ENCODE measurements at places on chromosomes 5 and 9.

DNA sequence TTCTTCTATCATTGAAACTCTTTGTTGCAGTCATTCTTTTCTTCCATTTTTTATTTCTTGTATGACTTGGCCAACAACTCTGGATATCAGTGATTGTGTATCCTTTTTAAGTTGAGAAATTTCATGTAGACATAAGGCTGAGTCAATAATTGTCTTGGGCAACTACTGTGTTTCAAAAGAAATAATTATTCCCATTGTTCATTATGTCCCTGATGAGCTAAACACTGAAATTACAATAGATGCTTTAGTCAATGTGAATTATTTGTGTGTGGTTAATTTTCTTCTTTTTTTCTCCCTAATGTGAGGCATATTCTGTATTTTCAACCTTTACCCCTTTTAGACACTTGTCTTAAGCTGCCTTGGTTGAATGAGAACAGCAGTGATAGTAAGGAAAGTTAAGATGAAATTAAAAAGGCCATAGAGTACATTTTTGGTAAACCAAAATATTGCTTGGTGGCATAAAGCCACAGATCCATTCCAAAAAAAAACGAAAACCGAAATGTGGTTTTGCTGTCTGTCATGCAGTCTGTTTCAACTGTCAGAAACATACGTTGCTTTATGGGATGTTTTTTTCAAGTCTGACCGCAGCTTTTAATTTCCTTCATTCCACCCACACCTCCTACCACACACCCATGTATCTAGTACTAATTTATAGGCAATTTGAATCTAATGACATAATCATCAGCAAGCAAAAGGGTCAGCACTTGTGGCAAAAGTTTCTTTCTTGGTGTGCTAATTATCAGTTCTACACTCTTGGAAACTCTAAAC lies 21.1 kb downstream of the TLE4 start:
- DNase-seq: no peak

GRCh38 chr5:173311818-173312585 lies 16.2 kb downstream of the STC2 start:
- no peak for DNase-seq

DNA sequence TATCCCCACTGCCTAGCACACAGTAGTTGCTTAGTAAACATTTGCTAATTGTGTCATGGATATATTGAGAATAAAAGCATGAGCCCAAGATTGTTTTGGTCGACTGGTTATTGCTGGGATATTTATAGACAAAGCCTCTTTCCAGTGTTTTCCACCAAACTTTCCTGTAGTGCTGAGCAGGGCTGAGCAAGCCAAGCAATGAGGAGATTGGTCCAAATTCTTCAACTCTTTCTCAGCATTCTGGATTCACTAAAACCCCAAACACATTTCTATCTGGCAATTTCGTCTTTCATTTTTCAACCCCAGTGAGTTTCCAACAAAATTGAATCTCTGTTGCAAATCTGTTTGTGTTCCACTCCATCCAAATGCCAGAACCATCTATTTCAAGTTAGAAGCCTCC lies 31.9 kb upstream of the TARS1 start:
- no peak for DNase-seq

DNA sequence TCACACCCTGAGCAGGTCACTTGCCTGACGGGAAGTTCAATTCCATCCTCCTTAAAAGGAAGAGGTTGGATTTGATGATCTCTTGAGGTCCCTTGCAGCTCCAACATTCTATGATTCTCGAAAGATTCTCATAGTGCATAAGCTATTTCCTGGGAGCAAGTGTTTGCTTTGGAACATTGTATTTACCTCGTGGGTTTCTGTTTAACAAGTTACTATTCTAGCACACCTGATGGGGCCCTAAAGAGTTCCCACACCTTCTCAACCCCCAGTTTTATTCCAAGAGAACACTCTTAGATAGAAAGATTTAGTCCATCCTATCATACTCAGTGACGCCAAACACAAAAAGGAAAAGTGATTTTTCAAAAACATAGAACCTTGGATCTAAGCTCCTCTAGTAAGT lies 23.4 kb downstream of the NR4A3 start:
- DNase-seq: no peak

- DNase-seq: no peak
Observed at GRCh38 chr9:13428766-13429165, 149.3 kb upstream of the MPDZ start.

DNA sequence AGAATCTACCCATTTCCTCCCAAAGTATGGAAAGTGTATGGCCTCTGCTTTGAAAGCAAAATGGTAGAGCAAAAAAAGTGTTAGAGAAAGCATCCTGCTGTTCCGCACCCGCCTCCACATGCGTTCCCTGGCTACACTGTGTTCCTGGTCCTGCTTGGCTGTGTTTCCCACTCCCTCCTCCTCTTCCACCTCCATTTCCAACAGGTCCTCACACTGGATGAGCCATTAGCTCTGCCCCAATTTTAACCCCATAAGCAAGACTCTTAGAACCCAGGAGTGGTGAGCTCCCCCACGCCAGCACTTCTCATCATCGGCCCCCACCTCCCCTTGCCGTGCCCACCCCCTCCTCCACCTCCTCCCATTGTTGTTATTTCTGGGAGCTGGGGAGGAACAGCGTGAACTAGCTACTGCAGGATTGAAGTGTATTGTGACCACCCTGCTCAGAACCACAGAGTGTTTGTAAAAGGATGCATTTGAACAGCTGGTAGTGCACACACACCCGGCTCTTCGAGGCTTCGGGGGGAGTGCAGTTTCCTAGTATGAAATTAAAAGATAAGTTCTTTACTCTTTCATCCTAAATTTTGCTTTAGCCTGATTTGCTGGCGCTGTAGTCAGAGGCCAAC lies 120.0 kb downstream of the PDZD2 start:
- DNase-seq: no peak

DNA sequence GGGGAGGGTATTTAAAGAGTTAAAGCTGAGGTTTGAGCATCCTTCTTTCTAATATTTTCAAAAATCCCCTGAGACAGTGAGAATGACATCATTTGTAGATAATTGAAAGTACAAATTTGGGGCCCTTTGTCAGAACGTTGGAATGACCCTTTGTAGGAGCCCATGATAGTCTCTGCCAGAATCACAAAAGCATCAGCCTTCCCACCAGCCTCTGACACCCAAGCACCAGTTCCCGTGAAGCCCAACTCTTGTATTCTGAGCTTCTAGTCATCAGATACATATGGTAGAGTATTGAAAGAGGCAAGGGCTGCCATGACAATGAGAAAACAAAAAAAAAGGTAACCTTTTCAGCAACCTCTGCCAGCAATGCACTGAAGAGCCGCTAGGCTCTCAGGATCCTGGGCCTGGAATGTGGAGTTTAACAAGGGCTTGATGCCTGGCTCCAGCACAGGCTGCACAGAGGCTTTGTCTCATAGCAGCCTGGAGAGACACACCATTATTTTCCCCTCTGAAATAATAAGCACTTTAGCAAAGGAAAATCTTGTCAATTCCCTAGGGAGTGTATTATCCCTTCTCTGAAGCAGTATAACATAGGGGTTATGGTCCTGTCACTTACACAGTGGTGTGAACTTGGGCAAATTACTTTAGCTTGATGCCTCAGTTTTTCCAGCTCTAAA lies 114.4 kb downstream of the ZNF608 start:
- no peak for DNase-seq

DNA sequence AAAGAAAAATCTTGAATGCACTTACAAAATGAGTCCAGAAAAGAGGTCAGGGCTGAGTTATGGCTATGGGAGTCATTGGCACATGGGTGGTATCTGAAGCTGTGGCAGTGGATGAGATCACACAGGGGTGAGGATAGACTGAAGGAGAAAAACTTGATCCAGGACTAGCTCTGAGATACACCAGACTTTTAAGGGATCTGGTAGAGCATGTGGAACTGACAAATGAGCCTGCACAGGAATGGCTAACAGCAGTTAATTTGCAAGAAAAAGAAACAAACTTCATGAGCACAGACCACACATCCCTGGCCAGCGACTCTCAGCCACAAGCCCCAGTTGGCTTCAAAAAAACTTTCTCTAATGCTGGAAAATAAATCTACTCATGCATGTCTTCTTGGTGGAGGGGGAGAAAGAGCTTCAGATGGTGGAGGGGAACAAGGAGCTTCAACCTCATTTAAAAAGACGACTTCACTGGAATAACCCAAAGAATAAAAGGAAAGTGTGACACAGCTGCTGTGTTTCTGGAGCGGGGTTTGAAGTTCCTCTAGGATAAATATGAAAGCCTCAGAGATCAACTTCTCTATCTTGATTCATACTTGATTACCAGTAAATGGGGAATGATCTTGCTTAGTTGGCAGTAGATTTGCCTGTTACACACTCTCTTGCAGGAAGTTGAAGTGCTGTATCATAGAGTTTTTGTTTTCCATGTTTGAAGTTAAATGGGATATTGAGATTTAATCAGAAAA lies 33.6 kb downstream of the TNFAIP8 start:
- DNase-seq: no peak

DNA sequence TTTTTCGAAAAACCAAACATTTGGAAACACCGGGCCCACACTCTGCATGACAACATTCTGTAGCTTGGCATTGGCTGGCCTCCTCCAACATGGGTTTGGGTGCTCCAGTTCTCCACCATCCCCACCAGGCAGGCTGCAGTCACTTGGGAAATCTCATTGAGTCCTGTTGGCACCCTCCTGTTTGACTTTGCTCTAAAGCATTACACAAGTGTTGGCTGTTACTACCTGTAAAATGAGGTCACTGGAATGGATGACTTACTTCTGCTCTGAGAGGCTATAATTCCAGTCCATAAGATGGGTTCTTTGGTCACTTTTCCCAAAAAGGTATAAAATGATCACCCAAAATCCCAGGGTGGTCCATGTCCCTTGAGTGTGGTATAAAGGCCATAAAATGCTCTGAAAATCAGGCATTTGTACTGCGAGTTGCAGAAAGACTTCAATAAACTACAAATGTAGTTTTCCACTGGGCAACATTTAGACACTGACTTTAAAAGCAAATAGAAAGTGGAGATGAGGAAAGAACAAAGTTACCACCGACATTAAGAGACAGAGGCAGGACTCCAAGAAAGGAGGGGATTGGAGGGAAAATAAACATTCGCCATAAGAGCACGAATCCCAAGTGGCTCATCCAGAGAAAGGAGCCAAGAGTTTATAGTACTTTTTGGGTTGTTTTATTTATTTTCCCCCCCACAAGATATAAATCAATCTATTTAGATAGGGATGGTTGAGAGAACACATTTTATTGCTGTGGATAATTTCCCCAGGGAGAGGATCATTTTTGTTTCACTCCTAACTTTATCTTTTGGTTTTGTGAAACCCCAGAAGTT lies 295.1 kb downstream of the TLE1 start:
- DNase-seq: no peak

GRCh38 chr5:127409246-127409917 lies 108.1 kb upstream of the PRRC1 start:
- no peak for DNase-seq

- DNase-seq: no peak
Observed at GRCh38 chr5:148005788-148006520, 57.8 kb upstream of the SPINK5 start.

DNA sequence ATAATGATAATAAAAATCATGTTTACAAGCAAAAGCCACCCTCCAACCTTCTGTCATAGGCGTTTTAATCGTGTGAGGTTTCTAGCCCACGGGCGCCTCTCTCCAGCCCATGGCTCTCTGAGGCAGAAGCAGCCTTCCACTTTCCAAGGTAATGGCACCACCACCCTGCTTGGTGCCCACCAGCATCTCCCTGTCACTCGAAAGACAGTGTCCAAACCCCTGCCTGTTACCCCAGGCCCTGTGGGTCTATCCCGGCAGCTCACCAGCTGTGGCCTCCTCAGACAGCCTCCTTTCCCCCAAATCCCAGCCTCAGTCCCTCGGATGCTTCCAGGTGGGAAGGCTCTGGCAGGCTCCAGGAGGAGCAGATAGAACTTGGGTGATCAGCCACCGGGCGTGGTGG lies 123.8 kb upstream of the LPCAT1 start:
- DNase-seq: no peak

DNA sequence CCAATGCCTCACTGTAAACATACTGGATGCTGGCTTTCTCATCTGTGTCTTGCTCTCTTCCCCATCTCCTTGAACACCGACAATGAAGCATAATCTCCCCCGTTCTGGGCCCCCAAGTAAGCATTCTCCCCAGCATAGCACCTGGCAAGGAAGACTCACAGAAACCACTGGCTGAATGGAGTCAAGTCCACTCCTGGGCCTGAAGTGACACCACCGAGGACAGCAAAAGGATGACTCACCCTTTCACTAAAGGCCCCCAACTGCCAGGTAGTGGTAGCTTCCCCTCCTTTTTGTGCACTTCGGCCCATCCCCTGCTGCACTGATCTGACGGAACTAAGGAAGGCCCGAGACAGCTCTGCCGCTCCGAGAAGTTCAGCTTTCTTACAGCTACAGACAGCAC lies 9.4 kb downstream of the VDAC1 start:
- no peak for DNase-seq

DNA sequence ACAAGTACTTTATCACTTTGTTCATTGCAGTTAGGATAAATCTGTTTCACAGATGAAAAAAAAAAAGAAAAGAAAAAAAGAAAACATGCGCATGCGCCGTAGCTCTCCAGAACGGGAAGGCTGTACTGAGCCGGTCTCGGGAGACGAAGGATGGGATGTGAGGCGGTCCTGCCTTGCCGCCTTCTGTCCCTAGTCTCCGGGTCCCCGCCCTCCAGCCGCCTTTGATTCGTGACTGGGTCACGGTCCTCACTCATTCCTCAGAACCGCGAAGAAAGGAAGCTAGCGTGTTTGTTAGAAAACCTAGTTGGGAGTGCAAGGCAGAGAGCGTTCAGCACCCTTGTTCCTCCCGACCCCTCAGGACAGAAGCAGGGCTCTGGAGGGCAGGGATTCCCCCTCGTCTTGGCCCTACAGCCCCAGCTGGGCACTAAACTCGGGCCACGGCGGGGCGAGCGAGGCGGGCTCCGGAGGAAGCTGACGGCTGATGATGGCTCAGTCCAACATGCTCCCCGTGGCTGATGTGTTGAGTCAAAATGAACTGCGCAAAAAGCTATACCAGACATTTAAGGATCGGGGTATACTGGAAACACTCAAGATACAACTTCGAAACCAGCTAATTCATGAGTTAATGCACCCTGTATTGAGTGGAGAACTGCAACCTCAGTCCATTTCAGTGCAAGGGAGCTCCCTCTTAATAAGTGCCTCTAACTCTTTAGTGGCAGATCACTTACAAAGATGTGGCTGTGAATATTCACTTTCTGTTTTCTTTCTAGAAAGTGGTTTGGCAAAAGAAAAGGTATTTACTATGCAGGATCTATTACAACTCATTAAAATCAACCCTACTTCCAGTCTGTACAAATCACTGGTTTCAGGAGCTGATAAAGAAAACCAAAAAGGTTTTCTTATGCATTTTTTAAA lies 40.0 kb downstream of the CPLANE1 start:
- no peak for DNase-seq

DNA sequence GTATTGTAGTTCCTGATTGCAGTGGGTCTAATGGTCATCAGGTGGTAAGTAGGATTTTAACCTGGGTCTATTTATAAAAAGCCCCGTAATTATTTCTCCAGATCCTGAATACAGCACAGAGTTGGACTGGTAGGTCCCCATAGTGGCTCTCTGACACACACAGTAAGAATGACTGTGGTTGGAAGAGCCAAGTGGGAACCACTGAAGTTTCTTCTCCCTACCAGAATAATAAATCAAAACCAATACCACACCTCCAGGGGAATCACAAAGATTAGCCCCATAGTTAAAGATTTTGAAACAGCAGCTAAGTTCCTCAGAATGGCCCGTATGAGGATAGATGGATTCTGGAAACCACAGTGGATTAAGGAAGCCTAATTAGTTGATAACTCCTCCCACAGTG lies 68.4 kb upstream of the ZFR start:
- no peak for DNase-seq

- no peak for DNase-seq
Observed at GRCh38 chr5:171306166-171306565, 2.9 kb upstream of the TLX3 start.

GRCh38 chr5:59257488-59258400 lies 635.8 kb downstream of the PDE4D start:
- no peak for DNase-seq

All from stimulated activated CD8-positive, alpha-beta memory T cell treated with anti-CD3 and anti-CD28 coated beads, Interleukin-7, amount 100 ng/mL, for 1 hour (primary cell).